ENCODE measurements at places on chromosomes 1 and 21.

- no peak for DNase-seq
These were observed 44.5 kb downstream of the DMRTA2 start for GRCh38 chr1:50378770-50379169.

GRCh38 chr1:242224461-242224860 lies 225.6 kb upstream of the MAP1LC3C start:
- no peak for DNase-seq

GRCh38 chr1:44848456-44849181 lies 5.6 kb upstream of the PTCH2 start:
- no peak for DNase-seq

DNA sequence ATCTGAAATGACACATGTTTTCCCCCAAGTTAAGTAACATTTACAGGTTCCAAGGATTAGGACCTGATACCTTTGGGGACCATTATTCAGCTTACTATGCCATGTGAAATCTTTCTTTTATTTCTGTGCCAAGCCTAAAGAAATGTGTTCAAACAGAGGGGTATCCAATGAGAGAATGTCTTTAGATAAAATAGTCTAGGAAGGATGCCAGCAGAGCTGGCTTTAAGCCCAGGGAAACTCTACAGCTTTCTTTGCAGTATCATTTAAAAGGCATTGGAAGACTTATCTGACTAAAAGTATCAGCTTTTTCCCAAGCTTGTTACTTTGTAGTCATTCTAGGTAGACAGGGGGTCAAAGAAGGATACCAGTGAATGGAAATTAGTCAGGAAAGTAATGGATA lies 860.4 kb downstream of the PLA2G4A start:
- DNase-seq = no peak

GRCh38 chr1:181486098-181486420 lies 2.7 kb downstream of the CACNA1E start:
- DNase-seq = no peak

- DNase-seq = no peak
These were observed 728.9 kb upstream of the ZP4 start for GRCh38 chr1:238619652-238620051.

DNA sequence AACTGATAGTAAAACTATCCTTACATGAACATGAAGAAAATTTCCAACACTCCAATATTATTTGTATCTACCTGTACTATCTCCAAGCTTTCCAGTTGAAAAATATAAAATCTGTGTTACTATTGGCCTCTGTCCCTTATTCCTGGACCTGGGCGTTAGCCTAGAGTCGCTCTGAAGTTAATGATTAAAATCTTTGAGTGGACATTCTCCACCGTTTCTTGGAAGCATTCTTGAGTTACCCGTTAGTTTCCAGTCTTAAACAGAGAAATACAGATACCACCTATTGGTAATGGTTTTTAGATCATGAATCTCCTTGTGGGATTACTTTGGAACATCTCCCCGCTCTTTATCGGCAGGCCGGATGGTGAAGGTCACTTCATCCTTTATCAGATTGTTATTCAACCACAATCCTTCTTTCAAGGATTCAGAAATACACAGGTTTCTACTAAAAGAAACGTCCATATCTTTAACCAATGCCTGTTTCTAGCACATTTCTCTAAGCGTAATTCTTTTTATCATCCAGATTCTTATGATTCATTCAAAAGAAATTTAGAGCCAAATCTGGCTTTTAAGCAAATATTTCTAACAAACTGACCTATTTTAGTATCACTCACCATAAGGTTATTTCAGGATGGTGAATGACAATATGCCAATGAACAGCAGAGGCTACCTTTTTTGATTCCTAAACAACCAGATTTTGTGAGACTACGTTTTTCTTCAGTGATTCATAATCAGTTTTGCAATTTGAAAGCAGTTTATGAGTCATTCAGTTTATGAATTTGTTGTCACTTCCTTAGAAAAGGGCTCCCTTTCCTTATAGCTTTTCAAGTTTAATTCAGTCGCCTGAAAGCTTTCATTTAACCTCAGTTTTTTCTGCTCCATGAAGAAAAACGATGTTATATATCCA lies 70.2 kb upstream of the ERRFI1 start:
- no peak for DNase-seq

- no peak for DNase-seq
These were observed 68.2 kb downstream of the DMRTB1 start for GRCh38 chr1:53527368-53527767.

- no peak for DNase-seq
These were observed 2.8 kb upstream of the HPCAL4 start for GRCh38 chr1:39694026-39694425.

GRCh38 chr1:205473966-205474365 lies 18.1 kb upstream of the BLACAT1 start:
- DNase-seq = no peak

DNA sequence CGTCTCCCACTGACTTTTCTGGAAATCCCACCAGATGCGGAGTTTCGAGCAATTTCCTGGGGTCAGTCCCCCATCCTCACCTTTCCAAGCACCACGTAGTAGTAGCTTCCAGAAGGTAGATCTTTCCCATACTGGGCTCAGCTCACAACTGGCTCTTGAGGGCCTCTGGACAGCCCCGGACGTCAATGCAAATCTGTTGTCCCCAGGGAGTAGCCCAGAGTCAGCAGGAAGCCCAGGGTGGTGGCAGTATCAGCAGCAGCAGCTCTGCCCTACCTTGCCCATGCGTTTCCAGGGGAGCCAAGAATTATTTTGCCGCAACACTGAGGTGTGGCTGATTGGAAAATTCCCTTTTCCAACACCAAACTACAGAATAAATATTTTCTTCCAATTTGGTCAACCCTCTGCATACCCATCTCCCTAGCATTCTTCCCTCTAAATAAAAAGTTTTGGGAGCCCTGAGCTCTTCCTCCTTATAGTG lies 70.3 kb downstream of the CD46 start:
- DNase-seq = no peak

DNA sequence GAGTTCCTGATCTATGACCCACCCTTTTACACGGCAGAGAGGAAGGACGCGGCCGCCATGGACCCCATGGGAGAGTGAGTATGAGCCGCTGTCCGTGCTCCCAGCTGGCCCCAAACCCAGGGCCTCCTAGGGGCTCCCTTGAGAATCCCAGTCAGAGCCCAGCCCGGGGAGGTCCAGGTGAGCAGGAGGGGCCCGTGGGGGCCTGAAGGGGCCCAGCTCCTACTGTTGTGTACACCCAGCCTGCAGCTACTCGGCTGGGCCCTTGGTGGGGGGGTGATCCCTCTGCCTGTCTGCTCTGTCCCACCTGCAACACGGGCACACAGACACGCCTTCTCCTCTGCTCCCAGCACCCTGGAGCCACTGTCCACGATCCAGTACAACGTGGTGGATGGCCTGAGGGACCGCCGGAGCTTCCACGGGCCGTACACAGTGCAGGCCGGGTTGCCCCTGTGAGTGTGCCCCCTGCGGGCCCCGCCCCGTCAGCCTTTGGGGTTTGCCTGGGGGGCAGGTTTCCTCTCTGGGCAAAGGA lies 28.6 kb upstream of the LRRC3 start:
- DNase-seq = no peak

GRCh38 chr1:45394342-45394741 lies 54.1 kb upstream of the MUTYH start:
- peak; percentile 1 for DNase-seq

DNA sequence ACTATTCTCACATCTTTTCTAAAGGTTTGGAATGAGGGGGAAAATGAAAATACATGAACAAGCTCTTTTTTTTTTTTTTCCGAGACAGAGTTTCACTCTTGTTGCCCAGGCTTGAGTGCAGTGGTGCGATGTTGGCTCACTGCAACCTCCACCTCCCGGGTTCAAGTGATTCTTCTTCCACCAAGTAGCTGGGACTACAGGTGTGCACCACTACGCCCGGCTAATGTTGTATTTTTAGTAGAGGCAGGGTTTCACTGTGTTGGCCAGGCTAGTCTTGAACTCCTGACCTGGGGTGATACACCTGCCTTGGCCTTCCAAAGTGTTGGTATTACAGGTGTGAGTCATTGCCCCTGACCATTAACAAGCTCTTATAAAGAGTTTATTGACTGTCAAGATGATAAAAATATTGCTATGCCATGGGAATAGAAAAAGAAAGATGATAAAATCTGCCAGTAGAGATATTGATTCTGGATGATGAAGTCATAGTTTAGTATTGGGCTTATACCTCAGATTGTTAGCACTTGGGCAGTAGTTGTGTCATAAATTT lies 36.6 kb downstream of the INKA2 start:
- DNase-seq = no peak

- DNase-seq = no peak
These were observed 35.1 kb downstream of the TNFSF18 start for GRCh38 chr1:173015629-173016028.

DNA sequence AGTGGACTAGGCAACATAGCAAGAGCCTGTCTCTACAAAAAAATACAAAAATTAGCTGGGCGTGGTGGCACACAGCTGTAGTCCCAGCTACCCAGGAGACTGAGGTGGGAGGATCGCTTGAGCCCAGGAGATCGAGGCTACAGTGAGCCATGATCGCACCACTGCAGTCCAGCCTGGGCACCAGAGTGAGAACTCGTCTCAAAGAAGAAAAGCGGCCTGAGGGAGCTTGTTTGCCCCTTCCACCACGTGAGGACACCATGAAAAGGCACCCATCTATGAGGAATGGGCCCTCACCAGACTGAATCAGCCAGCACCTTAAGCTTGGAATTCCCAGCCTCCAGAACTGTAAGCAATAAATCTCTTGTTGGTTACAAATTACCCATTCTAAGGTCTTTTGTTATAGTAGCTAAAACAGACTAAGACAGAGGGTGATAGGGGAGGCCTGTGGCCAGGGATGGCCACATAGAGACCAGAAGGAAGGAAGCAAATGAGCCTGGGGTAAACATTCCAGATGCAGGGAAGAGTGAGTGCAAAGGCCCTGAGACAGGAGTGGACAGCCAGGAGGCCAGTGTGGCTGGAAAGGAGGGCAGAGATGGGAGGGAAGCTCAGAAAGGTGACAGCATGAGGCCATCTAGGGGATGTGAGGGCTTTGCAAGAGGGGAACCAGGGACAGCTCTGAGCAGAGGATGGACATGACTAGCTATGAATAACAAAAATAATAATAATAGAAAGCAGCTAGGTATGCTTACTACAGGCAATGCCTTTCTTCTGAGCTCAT lies 120.1 kb downstream of the MATN1 start:
- no peak for DNase-seq

- DNase-seq = peak; percentile 56
These were observed 16.3 kb upstream of the CDK18 start for GRCh38 chr1:205488074-205488723.

- DNase-seq = no peak
These were observed 49.2 kb upstream of the PRELP start for GRCh38 chr1:203426366-203426765.

DNA sequence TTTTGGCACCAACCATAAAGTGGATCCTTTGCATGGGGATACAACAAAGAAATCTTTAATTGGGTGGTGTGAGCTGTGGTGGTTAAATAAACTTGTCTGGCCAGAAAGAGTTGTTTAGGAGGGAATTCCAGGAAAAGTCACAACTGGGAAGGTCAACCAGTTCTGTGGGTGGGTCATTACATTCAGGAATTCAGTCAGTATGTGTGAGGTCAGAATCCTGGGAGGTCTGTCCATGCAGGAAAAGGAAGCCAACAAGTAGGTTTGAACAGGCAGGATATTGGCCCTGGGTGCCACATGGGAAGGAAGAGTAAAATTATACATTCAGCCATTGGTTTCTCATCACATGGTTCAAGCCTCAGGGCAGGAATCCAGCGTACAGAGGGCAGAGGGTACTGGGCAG lies 162.3 kb upstream of the ADAMTS5 start:
- no peak for DNase-seq

GRCh38 chr21:16162953-16163352 lies 433.2 kb downstream of the USP25 start:
- DNase-seq = no peak

DNA sequence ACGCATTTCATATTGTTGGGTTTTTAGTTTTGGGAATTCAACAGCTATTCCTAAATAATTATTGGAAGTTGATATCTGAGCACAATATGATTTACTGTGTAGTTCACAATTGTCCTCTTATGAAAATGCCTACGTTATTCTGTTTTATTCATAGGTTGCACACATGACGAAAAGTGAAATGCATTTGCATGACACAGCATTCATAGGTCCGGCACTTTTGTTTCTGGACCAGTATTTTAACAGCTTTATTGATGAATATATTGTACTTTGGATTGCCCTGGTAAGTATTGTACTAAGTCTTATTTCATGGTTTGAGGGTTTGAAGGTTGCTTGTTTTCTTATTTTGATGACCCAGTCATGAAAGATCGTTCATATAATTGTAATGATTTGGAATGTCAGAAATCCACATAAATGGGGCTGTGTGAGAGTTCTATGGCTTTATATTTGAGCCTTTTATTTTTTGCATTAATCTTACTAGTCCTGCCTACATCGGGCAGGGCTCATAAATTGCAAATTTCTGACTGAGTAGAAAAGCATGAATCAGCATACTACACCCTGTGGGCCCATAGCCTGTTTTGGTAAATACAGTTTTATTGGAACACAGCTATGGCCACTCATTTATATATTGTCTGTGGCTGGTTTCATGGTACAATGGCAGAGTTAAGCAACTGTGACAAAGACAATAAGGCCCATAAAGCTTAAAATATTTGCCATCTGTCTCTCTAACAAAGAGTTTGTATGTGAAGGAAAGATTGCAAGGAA lies 17.0 kb downstream of the DENND2D start:
- DNase-seq = no peak

DNA sequence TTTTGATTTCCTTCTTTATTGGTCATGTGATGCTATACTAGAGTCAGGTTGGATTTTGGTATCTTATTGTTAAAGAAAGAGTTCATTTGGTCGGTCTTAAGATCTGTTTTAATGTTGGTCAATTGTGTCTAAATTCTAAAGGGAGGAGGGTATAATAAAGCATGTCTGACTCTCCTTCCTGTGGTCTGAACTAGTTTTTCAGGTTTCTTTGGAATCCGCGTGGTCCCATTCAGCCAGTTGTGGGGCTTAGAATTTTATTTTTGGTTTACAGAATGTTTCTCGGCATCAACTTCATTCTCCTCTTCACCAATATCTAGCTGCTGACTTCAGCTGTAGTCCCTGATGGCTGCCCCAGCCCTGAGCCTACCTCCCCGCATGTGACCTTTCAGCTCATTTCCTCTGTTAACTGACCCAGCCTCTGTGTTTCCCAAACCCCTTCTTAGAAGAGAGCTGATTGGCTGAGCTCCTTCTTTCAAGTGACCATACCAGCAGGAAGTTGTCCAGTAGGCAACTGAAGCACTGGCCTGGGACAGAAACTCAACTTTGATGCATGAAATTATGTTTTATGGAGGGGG lies 8.7 kb upstream of the MYOC start:
- no peak for DNase-seq

GRCh38 chr21:45559216-45560105 lies 17.2 kb upstream of the SLC19A1 start:
- no peak for DNase-seq

- DNase-seq = no peak
These were observed 94.5 kb downstream of the ROR1 start for GRCh38 chr1:63868268-63868781.

GRCh38 chr1:229478852-229479251 lies 29.3 kb downstream of the NUP133 start:
- no peak for DNase-seq

- DNase-seq = peak; percentile 57
These were observed 1.8 kb upstream of the FCRL6 start for GRCh38 chr1:159800177-159800930.
